ENCODE measurements at places on chromosomes 12 and 14. TPM values are rescaled to one million over a fixed set of nuclear protein-coding genes. Genes with fewer than 3 reads are reported as not detected.

DNA sequence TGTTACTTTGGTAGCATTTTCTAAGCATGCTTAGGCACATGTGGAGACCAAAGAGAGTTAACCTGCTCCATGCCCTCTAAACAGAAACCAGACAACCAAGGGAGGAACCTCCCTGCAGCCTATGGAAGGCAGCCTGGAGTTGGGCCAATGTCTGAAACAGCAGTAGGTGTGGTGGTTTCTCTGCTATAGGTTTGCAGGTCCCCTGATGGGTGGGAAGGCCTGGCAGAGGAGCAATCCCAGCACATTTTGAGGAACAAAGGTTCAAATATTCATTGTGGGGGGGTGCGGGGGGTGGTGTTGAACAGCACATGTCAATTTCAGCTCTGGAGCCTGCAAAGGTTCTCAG is 65.4 kb downstream of the DACT1 start:
- DNase-seq: no peak

The FITM1 gene
- not detected for polyA plus RNA-seq

DNA sequence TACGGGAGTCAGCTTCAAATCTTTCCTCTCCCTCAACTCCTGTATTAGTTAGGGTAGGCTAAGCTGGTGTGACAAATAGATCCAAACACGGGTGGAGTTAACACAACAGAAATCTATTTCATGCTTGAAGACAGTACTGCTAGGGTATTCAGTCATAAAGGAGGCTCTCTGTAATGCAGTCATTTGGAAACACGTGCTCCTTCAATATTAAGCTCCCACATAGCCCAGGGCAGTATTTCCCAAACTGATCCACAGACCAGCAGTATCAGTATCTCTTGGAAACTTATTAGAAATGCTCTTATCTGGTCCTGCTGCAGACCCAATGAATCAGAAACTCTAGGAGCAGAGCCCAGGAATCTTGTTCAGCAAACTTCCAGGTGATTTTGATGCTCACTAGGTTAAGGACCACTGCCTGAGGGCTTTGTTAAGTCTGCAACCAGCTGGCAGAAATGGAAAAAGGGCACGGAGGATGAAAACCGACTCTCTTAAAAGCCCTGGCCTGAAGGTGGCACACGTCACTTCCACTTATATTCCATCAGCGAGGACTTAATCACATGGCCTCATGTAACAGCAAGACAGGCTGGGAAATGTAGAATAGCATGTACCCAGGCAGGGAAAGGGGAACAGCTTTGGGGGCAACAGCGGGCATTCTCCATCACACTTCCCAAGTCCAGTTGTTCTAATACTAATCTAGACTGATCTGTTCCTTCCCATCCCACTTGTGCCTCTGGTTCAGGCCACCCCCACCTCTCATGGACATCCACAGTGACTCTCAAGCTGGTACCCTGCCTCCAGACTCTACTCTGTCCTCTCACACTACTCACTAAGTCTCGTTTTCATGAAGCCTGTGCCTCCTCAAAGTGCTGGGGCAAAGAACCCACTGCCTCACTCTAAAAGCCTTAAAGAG is 38.2 kb upstream of the RIC8B start:
- DNase-seq: no peak

DNA sequence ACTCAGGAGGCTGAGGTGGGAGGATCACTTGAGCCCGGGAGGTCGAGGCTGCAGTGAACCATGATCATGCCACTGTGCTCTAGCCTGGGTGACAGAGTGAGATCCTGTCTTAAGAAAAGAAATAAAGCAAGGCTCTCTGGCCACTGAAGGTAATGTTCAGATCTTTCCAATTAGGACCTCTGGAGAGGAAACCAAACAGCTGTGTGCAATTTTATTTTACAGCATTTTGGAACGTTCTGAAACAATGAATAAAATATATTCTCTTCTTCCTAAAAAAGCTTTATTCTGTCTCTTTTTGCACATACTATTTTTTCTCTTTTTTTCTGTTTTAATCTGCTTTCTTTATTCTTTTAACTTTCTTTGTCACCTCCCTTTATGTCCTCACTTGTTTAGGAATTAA is 5.0 kb upstream of the YBX3 start:
- DNase-seq: no peak

The PRH2 gene
- polyA plus RNA-seq: 0.34 TPM

The TAS2R13 gene
- 0.03 TPM for polyA plus RNA-seq

DNA sequence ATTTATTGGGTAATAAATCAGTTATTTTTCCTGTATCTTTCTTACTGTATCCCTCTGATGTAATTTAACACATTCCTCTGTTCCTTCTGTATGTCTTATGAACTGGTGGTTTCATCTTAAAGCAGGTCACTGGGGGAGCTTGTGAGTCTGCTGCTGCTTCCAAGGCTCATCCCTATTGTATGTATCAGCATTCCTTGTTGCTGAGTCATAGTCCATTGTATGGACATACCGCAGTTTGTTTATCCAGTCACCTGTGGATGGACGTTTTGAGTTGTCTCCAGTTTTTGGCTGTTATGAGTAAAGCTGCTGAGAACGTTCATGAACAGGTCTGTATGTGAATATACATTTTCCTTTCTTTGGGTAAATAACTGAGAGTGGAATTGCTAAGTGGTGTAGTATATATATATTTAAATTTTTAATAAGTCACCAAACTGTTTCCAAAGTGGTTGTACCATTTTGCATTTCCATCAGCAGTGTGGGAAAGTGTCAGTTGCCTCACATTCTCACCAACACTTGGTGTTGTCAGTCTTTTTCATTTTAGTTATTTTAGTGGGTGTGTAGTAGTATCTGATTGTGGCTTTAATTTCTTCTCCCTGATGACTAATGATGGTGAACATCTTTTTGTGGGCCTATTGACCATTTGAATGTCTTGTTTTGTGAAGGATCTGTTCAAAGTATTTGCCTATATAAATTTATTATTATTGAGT is 82.7 kb downstream of the BEGAIN start:
- DNase-seq: peak; percentile 28

The TRHDE gene
- polyA plus RNA-seq: 25.4 TPM

DNA sequence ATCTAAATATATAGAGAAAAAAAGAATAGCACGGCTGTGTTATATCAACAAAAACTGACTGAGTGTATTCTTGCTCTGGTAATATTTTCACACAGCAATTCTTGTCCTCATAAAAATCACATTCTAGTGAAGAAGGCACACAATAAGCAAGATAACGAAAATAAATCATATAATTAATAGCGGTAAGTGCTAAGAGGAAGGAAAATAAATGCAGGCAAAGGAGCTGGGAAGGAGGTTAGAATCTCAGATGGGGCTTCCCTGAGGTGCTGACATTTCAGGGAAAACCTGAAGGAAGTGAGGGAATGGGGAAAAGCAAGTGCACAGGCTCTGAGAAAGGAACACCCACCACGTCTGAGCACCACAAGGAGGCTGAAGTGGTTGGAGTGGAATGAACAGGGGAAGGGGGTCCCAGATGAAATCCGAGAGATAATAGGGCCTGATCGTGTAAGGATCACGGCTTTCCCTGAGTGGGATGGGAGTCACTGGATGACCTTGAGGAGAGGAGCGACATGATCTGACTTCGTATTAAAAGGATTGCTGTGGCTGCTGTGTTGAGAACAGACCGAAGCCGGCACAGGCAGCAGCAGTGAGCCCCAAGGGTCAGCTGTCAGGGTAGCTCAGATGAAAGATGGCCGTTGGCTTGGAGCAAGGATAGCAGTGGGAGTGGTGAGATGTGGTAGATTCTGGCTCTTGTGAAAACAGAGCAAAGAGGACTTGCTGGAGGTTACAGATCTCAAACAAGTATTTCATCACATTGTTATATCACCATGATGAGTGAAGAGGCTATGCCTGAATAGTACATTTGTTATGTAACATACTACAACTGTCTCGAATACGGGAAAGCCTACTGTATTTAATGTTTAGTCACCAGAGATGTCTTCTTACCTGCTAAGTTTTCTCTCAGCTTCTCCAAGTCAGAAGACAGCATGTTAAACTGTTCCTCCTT is 67.1 kb upstream of the VPS33A start:
- no peak for DNase-seq

DNA sequence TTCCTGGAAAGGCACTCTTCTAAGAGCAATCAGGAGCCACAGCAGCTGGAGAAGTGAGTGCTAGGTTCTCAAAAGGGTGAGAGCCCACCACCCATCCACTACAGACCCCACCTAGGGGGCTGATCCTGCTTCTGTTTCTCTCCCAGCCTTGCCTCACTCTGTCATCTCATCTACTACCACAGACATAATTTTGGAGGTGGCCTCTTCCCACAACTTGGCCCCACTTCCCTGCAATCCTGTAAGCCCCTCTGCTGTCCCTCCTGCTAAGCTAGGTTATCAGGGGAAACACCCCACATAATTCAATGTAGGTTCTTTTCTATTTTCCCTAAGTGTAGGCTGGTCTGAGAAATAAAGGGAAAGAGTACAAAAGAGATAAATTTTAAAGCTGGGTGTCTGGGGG is 16.5 kb downstream of the KRT76 start:
- no peak for DNase-seq

The ZCRB1 gene
- 19.7 TPM for polyA plus RNA-seq

DNA sequence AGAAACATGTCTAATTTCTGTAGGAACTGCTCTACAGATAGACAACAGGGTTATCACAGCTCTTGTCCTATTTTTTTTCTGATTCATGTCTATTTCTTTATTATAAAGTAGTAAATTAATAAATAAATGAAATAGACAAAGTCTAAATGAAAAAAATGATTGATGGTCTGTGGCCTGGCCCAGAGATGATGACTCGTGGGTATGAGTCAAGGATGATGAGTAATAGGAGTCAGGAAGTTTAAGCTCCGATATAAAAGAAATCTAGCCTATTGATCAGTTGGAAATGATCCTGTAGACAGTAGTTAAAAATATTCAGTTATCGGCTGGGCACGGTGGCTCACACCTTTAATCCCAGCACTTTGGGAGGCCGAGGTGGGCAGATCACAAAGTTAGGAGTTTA is 90.6 kb upstream of the RTL1 start:
- peak; percentile 54 for DNase-seq

- DNase-seq: peak; percentile 47
Observed at GRCh38 chr12:120223458-120224303, 22.8 kb upstream of the RPLP0 start.

GRCh38 chr12:3622021-3622821 is 130.7 kb downstream of the CRACR2A start:
- DNase-seq: no peak

- DNase-seq: no peak
Observed at GRCh38 chr12:48329199-48329939, 21.4 kb downstream of the ZNF641 start.

The CLEC2B gene
- 0.31 TPM for polyA plus RNA-seq

The SNAPC1 gene
- 7.0 TPM for polyA plus RNA-seq

DNA sequence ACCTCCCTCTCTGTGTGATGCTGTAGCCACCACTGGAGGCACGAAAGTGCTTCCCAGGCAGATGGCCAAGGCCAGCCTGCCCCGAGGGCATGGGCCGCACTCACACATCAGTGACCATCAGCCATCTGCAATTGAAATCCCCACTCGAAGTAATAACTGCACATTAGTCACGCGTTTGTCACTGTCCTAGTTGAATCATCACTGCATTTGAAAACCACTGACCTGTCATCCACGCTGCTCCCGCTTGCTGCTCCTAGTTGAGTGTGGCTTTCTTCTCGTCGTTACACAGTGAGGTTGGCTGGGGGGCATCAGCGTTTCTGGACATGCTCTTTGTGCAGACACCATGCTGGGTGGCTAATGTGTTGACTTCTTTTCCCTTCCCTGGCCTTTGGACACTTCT is 176.1 kb downstream of the ADGRD1 start:
- DNase-seq: no peak

The TEDC1 gene
- 9.4 TPM for polyA plus RNA-seq
